Caco-2 (cell line): ENCODE measurements at places on chromosomes 12 and 14. TPM values are rescaled to one million over a fixed set of nuclear protein-coding genes. Genes with fewer than 3 reads are reported as not detected.

C12orf60 gene
- total RNA-seq = 1.8 and 2.8 TPM in 2 replicates

OTX2 gene
- total RNA-seq = not detected in 2 replicates

NGB gene
- not detected in 2 replicates for total RNA-seq

RNF41 gene
- 48.0 and 53.4 TPM in 2 replicates for total RNA-seq

DNA sequence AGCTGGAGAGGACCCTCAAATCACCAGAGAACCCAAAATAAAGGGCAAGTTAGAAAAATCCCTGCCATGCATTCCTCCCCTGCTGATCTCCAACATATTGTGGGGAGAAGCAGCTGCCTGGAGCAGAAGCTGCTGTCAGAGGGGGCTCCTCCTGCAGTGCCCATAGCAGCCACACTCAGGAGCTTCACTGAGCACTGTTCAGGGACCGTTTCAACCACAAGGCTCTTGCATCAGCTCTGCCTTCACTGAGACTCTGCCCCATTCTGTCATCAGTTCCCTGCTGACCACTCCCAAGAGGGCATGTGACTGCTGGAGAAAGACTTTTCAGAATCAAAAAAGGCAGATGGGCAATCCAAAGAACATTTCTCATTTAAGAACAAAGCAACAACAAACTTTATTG, 392.7 kb downstream of the GALC start:
- DNase-seq = no peak

- no peak for DNase-seq
Measured at GRCh38 chr12:28591831-28592230, 401.6 kb downstream of the CCDC91 start.

DNA sequence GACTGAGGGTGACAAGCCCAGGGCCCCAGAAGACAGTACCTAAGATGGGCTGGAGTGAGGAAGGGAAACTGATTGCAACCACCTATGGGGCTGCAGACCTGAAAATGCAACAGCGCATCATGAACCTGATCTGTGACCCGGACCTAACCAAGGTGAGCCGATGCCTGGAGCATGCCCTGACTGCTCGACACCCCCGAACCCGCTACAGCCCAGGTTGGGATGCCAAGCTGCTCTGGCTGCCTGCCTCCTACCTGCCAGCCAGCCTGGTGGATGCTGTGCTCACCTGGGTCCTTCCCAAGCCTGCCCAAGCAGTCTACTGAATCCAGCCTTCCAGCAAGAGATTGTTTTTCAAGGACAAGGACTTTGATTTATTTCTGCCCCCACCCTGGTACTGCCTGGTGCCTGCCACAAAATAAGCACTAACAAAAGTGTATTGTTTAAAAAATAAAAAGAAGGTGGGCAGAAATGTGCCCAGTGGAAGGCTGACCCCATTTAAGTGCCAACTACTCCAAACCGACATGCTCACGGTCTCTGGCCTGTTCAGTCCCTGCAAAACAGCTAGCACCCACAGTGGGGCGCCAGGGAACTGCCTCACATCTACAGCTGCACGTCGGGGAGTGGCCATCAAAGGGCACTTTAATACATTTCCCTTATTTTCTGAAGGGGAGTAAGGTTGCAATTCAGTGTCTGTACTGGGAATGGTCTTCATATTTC, 4.2 kb downstream of the RDH5 start:
- DNase-seq = peak; percentile 67

GRCh38 chr14:85315290-85315689, 214.7 kb upstream of the FLRT2 start:
- no peak for DNase-seq

DNA sequence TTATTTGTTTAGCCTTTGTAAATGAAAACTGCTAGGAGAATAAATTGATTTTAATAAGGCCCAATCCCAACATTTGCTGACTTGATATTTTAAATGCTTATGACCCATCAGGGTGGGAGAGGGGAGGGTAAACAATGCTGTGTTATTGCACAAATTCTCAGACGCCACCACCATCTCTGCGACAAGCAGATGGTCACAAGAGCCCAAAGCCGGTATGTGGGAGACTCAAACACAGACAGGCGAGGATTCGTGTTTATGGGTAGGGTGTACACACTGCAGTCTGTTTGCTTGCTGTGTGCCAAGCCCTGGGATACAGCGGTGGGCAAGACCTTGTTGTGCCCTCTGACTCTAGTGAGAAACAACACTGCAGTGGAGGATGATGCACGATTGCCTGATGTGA, 39.2 kb upstream of the PWP1 start:
- no peak for DNase-seq

DNA sequence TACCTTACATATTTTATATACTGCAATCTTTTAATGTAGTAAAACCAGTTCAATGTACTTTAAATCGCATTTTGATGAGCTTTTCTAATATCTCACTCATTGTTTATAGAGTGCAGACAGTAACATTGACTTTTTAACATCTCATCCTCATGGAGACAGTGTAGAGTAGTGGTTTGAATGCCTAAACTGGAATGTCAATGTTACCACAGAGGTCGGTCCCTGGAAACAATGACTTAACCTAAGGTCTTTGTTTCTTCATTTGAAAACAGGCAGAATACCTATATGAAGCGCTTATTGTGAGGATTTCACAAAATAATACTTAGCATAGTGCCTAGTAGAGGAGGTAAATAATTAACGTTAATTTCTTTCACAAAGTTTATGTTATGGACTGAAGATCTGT, 5.0 kb downstream of the CDK17 start:
- no peak for DNase-seq

- peak; percentile 27 for DNase-seq
Measured at GRCh38 chr14:22333422-22334274, 255.4 kb downstream of the DAD1 start.

- DNase-seq = no peak
Measured at GRCh38 chr14:104567141-104567956, 12.2 kb upstream of the C14orf180 start.

DNA sequence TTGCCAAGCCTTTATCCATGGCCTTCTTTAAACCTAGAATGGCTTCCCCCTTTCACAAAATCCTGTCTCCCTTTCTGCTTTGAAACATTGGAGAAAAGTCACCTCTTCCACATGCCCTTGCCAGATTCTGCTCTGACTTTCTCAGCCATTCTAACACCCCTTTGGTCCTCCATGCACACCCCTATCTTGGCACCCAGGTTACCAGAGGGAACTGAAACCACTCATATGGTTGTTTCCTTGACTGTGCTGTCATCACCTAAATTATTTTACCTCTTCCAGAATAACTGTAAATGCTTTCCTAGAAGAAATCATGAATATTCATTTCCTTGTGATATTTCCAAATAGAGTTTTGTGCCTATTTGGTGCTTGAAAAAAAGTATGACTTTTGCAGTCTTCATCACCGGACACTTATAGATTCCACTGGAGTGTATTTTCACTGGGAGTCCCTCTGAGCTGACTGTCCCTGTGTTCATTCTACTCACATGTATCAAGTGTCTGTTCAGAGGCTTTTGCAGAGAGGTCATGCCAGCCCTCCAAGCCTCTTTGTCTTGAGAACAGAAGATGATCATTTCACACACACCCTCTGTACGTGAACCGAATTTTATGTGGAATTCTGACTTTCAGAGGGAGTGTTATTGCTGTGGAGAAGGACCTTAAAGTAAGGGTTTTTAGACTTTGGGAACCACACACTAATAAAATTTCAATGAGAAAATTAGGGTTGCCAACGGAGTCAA, 74.1 kb downstream of the PLXNC1 start:
- DNase-seq = no peak
